ENCODE measurements at places on chromosomes 7 and 10.

GRCh38 chr10:79484476-79484875 is 27.9 kb upstream of the EIF5AL1 start:
- no peak for DNase-seq

DNA sequence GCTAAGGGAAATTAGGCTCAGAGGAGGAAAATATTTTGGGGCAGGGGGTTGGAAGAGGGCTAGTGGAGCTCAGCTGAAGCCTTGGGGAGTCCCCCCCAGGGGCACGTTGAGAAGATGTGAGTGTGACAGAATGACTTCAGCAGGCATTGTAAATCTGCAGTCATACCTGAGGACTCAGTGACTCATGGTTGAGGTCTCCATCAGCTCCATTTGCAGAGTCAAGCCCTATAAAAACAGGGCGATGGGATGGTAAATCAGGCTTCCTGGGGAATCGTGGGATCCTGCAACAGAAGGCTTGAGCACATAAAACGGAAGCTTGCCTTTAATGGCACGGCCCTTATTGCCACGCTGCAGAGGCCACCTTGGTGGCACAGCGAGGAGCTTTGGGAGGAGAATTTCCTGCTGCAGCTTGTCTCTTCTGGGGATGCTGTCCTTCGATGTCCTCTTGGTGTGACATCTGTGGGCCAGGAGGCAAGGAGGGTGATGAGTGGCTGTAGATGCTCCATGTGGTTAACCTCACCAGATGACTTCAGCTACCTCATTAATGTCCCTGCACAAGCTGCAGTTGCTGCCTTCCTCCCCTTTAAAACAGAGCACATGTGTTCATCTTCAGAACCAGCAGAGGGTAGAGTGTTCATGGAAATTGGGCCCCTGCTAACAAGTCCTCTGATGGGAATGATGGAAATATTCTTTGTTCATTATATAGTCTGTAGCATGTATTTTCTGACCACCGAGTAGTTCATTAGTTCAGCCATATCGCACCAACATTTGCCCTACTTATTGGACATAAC is 285.9 kb downstream of the LRMDA start:
- no peak for DNase-seq

- DNase-seq, result no peak
Measured at GRCh38 chr10:130554701-130555410, 418.7 kb downstream of the GLRX3 start.

DNA sequence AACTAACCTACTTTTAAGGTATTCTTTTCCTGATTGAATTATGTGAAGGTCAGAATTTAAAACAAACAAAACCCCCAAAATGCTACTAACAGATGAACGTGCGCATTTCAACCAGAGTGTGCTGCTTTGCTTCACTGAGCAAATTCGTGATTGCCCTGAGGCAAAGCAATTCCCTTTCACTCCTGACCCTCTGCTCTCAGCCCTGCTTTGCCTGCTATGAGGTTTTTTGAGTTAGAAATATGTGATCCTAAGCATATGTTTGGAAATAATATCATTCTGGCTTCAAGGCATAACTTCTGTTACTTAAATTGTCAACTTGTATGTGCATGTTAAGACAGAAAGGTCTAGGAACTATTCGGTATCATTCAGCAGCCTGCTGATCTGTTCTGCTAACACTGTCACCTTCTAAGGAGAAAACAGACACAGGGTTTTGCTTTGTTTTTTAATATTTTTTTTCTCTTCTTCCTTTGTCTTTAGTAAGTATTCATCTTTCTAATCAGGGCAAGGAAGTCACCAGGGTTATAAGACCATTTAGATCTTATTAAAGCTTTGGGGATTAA is 124.2 kb downstream of the GNAT3 start:
- peak; percentile 78 for DNase-seq

DNA sequence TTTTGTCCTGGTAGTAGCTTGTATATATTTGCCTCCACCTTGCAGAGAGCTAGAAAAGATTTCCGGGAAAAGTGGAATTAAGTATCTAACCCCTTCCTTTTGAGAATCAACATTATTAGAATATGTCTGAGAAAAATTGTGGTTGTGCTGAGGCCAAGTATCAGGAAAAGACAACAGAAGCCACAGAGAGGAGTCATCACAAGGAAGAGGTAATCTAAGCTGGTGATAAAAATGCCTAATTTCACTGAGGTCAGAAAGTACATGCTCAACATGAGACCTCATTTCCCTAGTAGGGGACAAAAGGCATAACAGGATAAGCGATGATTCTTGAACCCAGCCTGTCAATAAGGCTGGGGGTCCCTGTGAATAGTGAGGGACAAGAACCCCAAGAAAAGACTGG is 97.0 kb upstream of the PDE1C start:
- no peak for DNase-seq

- DNase-seq, result no peak
Measured at GRCh38 chr10:79023240-79024162, 45.3 kb upstream of the ZMIZ1 start.

GRCh38 chr10:19014034-19014433 is 34.6 kb upstream of the MALRD1 start:
- DNase-seq, result no peak

DNA sequence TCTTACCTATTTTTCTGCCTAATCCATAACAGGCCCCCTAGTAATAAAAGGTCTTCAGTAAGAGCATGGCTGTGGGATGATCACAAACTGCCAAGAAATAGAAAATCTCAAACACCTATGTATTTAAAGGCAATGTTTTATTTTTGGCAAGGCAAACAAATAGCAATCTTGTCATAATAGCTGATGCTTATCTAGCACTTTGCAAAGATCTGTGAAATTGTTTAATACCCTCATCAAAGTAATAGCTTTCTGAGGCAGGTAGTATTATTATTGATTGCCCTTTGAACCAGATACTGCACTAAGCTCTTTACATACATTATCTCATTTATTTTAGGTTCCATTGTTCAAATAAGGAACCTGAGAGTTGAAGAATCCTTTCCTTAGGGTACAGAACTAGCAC is 1.6 kb upstream of the CADPS2 start:
- no peak for DNase-seq

GRCh38 chr10:59055045-59055444 is 121.4 kb upstream of the PHYHIPL start:
- no peak for DNase-seq

DNA sequence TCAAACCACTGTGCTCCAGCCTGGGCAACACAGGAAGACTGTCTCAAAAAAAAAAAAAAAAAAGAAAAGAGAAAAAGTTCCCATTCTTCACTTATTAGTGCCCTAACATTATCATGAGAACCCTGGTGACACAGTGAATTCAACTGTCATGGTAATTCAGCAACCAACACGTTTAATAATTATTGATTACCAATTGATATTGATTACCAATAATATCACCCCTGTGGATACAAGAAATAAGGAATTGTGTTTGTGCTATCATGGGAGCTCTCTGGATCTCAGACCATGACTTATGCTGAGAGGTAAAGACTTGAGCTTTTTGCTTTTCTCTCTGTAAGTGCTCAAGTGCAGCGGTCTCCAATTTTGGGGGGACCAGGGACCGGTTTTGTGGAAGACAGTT is 195.3 kb downstream of the TPST1 start:
- DNase-seq, result no peak

DNA sequence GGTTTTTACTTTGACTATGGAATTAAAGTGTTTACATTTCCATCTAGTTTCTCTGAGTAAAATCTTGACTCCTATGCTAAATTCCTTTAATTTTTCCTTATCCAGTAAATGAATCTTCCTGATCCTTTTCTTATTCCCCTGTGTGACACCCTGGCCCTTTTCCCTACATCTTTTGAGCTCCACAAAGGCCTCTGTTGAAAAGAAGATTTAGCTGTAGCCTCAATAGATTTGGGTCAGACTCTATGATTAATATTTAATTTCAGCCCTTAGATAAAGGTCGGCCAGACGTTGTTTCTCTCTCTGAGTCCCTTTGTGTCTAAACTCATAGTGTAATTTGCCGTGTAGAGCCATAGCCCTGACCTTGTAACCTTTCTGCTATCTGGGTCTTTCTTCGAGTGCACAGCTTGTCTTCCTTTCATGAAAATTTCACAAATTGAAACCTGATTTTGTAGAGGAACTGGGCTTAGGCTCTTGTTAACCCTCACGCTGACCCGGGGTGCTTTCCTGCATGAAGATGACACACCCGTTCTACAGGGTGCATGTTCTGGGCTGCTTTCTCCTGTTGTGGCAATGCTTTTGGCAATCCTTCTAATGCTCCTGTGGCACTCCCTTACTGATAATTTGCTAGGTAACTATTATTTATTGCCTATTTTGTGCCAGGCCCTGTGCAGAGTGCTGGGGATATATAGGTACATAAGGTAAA is 21.2 kb downstream of the LSMEM1 start:
- DNase-seq, result no peak

- no peak for DNase-seq
Measured at GRCh38 chr10:64976150-64976549, 1454.9 kb downstream of the REEP3 start.

DNA sequence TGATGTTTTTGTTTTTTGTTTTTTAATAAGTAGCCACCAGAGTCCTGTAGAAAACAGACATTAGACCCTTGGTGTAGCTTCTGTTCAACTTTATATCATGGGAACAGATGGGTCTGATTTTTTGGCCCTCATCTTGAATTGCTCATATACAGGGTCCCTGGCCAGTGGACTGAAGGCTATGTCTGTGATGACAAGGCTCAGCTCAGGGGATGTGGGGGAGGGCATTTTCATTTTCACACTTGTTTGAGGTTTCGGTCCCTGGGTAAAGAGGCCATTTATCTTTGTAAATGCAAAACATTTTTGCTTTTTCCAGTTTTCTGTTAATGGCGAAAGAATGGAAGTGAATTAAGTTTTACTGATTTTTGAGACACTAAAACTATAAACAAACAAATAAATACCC is 257.6 kb upstream of the PHYHIPL start:
- no peak for DNase-seq

DNA sequence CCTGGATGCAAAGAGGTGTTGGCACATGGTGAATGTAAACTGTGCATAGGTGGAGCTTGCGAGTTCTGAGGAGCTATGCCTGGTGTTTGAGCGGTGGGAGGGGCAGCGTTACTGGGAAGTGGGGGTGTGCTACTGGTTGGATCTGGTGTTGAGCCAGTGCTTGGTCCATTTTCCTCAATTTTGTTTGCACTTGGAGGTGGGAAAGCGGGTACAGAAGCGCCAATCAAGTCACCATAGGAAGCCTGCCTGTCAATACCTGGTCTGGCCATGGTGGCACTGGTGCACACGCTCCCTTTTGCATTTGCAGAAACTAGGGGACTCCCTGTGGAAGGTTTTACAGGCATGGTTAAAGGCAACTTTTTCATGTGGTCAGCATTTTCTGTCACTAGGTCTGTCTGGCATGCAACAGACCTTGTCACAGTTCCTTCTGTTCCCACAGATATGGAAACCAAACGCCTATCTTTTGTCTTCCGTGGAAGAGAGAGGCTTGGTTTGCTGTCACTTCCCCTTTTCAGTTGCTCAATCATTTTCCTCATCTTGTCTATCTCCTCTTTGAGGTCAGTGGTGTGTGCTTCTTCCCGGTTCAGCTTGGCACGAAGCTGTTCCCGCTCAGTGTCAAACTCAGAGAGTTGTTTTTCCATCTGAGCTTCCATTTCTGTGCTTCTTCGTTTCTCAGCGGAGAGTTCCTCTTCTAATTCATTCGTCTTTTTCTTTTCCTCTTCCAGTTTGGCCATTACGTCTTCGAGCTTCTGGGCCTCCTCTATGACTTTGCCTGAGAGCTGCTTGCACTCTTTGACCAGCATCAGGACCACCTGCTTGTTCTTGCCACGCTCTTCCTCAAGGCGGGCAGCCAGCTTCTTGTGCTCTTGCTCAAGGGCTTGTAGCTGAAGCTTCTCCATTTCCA is 81.1 kb downstream of the CTTNBP2 start:
- no peak for DNase-seq

GRCh38 chr7:7653593-7654187 is 13.1 kb downstream of the UMAD1 start:
- peak; percentile 30 for DNase-seq

GRCh38 chr10:77561991-77562390 is 75.6 kb downstream of the KCNMA1 start:
- DNase-seq, result no peak

GRCh38 chr10:28082316-28082715 is 83.4 kb upstream of the ODAD2 start:
- no peak for DNase-seq

DNA sequence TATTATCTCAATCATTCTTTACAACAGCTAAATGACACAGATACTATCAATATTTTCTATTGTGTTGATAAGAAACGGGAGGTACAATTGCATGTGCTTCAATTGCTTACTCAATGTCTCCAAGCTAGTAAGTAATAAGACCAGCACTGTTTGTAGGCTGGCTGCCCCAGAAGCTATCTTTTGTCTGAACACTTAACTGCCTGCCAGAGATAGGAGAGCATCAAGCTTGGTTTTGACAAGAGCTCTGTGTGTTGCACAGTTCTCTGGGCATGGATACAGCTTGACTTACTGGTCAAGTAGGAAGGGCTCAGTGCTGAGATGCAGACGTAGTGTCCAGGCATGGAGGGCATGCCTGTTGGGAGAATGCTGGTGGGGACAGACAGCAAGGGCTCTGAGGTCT is 26.3 kb upstream of the CAPZA2 start:
- DNase-seq, result no peak

GRCh38 chr10:59585046-59585700 is 124.5 kb downstream of the SLC16A9 start:
- peak; percentile 40 for DNase-seq

DNA sequence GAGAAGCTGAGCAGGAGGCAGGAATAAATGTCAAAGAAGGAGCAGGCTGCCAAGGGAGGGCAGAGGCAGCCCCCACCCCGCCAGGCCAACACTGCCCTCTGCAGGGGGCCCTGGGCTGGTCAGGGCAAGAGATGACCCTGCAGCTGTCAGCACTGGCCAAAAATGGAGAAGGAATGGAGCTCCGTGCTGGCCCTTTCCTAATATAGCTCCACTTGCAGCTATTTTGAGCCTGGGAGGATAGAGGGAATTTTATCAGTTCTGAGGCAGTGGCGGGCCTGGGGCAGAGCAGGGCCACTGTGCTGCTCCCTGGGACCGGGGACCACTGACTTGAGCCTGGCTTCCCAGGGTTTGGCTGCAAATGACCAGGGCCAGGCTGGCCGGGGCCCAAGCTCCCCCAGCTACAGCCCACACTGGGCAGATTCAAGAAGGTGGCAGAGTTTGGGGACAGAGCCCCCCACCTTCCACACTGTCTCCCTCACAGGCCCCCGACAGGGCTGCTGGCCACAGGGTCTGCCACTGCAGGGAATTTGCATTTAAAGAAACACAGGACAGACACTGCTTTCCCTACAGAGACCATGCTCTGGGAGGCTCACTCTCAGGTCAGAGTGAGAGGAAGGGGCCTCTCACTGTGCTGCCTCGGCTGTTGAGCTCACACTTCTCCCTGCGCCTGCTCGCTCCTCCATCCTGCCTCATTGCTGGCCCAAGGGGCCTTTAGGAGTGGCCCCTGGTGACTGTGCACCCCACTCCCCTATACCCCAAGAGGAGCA is 16.2 kb downstream of the LDB3 start:
- DNase-seq, result peak; percentile 76

DNA sequence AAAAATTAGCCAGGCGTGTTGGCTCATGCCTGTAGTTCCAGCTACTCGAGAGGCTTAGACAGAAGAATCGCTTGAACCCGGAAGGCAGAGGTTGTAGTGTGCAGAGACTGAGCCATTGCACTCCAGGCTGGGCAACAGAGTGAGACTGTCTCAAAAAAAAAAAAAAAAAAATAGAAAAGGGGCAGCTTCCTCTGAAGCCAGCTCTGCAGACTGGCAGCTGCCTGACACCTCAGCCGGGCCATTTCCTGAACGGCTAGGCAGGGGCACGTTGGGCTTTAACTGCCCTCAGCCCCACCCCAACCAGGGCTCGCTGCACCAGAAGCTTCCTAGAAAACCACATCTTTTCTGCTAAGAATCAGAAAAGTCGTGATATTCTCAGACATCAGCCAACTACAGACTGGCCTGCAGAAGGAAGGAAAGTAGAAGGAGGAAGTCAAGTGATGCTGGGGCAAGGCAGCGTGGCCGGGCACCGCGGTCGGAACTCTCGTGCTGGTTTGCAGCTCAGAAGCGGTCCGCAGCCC is 38.0 kb downstream of the PRKAG2 start:
- no peak for DNase-seq
